CD4-positive, alpha-beta T cell treated with Interleukin-4 for 1 hour (primary cell): ENCODE measurements at places on chromosomes 11 and 22.

- DNase-seq = no peak
These were observed 315.9 kb downstream of the CADM1 start for GRCh38 chr11:115188188-115188897.

DNA sequence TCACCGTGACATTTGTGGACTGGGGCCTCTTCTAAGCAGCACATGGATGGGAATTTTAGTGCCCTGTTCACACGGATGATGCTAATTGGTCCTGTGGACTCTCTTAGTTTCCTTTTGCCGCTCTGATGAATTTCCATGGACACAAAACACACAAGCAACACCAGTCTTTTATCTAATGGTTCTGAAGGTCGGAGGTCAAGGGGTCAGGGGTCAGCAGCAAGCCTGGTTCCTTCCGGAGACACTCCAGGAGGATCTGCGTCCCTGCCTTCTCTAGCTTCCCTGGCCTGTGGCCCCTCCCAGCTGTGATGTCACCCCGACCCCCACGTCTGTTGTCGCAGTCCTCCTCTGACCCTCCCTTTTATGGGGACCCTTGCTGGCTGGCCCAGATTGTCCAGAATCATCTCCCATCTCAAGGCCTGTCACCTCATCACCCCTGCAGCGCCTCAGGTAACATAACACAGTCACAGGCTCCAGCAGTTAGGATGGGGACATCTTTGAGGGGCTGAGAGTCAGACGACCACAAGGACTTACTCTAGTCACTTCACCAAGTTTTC is 6.8 kb downstream of the NADSYN1 start:
- no peak for DNase-seq

GRCh38 chr22:47715866-47716578 is 953.6 kb downstream of the TBC1D22A start:
- no peak for DNase-seq

DNA sequence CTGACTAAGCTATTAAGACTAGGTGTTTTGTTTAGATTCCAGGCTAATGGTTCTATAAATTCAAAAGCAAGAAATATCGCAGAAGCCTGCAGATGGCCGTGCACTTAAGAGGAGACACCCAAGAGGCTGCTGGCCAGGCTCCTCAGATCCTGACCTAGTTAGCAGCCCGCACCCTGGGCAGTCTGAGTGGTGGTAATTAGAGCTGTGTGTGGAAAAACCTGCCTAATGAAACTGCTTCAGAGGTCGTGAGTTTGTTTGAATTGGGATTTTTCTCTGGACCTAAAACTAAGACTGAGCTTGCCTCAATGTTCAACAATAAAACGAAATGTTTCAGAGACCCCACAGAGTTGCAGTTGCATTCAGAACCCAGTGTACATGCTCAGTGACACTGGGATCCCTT is 627.7 kb downstream of the OPCML start:
- DNase-seq = no peak

- DNase-seq = no peak
These were observed 101.2 kb downstream of the TRIM44 start for GRCh38 chr11:35763765-35764164.

- DNase-seq = no peak
These were observed 4.8 kb downstream of the PKP3 start for GRCh38 chr11:398826-399225.

GRCh38 chr11:73380331-73380730 is 4.1 kb downstream of the RELT start:
- DNase-seq = no peak

GRCh38 chr11:102017026-102017425 is 30.2 kb upstream of the CFAP300 start:
- DNase-seq = no peak

DNA sequence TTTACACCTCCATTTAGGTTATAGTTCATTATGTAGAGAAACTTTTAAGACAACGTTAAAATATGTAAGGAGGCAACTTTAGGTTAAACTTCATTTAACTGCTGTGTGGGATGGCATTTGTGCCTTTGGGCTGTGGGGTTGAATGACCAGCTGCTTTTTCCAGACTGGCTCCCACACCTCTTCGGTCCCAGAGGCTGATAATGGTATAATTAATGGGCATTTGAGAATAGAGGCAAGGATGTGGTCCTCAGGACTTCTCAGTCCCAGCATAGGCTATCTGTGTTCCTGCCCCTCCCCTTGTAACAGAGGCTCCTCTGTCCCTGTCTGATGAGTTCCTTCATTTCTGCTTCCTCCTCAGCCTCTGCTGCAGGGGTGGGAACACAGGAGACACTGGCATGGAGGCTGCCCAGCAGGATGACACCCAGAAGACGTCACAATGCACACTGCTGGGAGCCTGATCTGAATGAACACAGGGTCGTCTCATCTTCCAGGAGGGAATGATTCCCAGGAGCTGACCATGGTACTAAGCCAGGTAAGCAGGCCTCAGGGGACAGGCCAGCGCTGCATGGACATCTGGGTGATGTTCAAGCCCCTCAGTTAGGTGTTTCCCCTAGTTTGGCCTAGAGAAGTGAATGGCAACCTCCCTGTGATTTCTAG is 17.1 kb upstream of the GNAZ start:
- DNase-seq = no peak

DNA sequence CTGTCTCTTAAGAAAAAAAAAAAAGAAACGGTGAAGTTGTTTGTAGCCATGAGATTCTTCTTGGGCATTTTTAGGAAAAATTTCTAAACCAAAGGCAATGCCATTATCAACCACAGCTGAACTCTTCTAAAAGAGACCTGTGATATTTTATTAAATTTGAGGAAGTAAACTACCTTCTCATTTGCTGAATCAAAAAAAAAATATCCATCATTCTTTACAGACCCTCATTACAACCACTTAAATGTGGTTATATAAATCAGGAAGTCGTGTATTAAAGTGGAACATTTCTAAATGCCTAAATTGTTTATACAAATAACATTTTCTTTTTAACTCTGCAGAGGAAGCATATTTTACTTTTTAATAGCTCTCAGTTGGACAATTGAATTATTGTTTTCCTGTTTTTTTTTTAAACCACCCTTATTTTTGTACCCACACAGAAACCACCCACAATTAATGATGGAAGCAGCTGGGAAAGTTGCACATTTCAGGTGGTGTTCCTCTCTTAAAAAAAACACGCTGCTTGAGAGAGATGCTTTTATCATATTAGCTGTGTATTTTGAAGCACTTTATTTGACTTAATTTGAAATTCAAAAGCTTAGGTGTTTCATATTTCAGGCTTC is 91.2 kb downstream of the ARHGAP42 start:
- DNase-seq = no peak

- no peak for DNase-seq
These were observed 114.8 kb downstream of the C11orf58 start for GRCh38 chr11:16853266-16853665.

GRCh38 chr11:6240781-6241180 is 1.9 kb downstream of the CNGA4 start:
- DNase-seq = no peak

DNA sequence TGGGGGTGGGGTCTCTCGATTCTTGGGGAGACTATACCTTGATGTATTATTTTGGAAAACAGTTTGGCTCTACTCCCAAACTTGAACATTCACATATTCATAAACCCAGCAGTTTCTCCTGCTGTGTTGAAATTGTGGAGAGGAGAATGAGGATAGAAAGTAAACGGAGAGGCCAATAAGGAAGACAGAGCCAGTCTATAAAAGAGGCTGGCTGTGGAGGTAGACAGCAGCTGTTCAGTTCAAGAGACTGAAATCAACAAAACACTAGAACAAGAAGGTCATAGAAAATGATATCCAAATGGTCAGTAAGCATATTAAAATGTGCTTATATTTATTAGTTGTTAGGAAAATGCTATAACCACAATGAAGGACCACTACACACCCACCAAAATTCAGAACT is 1.9 kb upstream of the MOGAT2 start:
- DNase-seq = no peak

DNA sequence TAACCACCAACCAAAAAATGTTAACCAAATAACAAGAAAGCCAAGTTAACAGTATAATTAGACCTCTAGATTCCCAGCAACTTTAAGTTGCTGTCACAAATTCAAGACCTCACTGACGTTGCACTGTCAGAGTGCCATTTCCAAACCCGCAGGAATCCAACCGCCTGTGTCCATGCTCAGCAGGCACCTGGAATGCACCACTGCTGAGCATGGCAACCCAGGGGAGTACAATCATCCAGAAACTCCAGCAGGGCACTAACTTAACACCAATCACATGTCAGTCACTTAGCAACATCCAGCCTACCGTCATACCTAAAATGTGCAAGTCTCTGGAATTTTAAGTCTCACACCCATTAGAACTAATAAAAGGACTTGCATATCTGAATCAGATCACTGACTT is 48.8 kb downstream of the SMCO4 start:
- no peak for DNase-seq

DNA sequence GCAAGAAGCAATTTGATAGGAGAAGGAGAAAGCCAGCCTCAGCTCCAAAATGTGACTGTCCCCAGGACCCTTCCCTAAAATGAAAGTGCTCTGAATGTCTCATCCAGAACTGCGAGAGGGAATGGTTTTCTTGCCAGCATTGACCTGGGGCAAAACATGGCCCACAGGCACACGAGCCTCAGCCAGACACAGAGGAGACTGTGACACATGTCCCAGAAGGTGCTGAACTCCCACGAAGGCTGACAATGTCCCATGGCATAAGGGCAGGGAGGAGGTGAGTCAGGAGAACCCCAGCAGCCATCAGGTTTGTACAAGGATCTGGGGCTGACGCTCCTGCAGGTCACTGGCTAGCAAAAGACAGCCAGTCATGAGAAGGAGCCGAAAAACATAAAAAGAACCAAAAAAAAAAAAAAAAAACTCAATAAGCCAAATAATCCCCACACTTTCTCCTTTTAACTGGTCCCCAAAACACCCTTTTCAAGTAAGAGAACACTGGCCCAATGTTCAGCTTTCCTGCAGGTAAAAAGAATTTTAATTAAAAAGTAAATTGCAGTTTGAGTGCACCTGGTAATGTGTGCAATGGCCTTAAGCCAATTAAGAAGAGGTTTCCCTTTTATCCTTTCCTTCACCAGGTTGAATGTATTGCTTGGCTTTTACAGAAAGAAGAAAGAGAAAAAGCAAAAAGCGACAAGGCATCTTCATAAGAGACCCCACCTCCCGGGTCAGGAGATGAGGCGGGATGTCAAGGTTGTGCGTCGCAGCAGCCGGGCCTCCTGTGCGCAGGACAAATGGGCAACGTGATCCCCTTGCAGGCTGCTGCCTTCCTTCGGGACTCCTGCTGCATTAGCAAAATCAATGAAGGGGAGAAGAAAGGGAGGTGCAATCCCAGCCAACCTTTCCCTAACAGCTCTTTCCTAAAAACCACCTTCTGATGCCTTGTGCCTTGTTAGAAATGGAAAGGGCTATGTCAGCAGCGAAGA is 43.6 kb downstream of the GALNT18 start:
- no peak for DNase-seq

DNA sequence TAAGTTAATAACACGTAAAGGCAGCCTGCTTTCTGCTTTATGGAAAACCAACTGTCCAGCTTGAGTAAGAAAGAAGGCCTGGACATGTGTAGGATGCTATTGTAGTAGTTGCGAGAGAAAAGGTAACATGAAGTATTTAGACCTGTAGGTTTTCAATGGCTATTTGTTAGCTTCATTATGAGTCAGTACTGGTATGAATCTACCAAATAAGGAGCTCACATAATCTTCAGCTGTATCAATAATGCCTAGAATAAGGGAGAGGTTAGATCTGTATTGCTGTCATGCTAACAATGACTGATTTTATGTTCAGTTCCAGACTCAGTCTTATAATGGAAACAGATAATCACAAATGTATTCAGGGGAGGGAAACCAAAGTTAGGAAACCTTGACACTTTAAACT is 550.3 kb downstream of the CNTN5 start:
- no peak for DNase-seq

DNA sequence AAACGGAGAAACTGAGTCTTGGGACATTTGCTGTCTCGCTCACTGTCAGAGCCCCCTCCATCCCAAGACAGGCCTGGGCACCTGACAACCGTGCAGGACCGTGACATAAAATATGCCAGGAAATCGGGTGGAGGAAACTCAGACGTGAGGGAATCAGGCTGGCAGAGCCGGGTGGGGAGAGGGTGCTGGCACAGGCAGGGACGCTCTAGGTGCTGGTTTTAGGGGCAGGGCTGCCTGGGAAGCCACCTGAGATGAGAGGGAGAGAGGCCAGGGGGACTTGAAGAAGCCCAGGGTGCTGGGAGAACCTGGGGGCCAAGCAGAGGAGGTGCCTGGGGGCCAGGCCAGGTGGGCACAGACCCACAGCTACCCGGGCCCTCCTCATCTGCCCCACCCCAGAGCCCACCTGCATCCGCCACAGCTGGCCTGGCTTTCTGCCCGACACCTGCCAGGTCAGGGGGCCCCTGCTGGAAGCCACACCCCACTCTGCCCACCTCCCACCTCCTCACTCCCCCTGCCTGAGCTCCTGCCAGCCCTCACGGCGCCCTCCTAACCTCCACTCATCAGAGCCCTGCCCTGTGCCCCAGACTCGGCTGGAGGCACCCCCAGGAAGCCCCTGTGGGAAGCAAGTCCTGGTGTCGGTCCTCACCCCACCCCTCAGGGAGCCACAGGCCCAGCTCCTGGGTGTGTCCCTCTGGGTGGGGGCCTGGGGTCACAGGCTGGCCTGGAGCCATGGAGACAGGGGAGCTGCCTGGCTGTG is 27.3 kb upstream of the MUC5AC start:
- DNase-seq = no peak

- peak; percentile 73 for DNase-seq
These were observed at the start of gene PARVG for GRCh38 chr22:44180706-44181032. PARVG (plus strand) TSS chr22:44180925; CDS start chr22:44183330, 2,405 bp downstream.

DNA sequence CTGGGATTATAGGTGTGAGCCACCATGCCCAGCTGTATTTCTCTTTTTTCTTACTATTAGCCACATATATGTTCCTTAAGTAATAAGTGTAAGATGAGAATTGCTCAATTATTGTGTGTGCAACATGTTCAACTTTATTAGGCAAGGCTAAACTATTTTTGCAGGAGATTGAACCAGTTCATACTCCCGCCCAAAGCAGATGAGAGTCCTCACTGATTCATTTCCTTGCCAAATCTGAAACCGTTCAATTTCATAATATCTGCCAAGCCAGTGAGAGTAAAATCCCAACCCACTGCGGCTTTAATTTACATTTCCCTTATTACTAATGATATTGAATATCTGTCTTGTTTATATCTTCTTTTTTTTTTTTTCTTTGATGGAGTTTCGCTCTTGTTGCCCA is 48.4 kb downstream of the KCNJ4 start:
- no peak for DNase-seq

DNA sequence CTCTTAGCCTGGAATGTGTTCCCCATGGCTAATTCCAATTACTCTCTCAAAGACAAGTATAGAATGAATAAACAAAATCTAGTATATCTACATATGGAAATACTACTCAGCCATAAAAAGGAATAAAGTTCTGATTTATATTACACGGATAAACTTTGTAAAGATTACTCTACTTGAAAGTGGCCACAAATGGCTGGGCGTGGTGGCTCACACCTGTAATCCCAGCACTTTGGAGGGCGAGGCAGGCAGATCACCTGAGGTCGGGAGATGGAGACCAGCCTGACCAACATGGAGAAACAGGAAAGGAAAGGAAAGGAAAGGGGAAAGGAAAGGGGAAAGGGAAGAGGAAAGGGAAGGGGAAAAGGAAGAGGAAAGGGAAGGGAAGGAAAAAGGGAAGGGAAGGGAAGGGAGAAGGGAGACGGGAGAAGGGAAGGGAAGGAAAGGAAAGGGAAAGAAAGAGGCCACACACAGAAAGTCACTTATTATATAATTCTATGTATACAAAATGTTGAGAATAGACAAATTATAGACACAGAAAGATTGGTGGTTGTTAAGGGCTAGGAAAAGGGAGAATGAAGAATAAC is 90.7 kb upstream of the CLNS1A start:
- DNase-seq = no peak
